Activated T-helper 1 cell treated with anti-CD3 and anti-CD28 coated beads, Interleukin-12 subunit alpha, Interleukin-12 subunit beta, Interleukin-2, Interleukin-4 antibody, amounts not matched to agents 30 ng/mL and 10 ng/mL and 1 ng/mL, durations not matched to agents 14 hours and 24 hours and 36 hours (primary cell): ENCODE measurements at places on chromosomes 11 and 22.

DNA sequence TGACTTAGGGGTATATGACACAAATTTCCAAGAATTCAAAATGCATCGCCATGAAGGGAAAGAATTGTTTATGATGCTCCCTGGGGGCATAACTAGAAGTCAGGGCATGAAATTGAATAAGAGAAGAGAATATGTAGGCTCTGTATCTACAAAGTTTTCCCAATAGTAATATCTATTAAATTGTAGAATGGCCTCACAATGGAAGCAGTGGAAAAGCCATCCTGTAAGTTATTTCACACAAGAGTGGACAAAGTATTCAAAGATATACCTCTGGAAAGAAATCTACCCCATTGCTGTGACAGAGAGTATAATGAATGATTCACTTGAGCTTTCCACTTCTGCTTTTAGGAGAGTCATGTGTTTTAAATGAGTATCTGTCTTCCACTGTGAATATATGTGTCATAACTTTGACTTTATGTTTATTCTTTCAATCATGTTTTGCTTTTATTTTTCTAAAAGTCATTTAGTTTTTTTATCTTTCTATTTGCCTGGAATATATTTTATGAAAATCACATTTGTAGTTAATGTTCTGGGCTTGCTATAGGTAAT lies 65.7 kb upstream of the DDI1 start:
- no peaks in the 10 kb centered on the region for H3K4me1 ChIP-seq
- no peaks in the 10 kb centered on the region for H3K36me3 ChIP-seq
- H3K27me3 ChIP-seq, result no peaks in the 10 kb centered on the region

DNA sequence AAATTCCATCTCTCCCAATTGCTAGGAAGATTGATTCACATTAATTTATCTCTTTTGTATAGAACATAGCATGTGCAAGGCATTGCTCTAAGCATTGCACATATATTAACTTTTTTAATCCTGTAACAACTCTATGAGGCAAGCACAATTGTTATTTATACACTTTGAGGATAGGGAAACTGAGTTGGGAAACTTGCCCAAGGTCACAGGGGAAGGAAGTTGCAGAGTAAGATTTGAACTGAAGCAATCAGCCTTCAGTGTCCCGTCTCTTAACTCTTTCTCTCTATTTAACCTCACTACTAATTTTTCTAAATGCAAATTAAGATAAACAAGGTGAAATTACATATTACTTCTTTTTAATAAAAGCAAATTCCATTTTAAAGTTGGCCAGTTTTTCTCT lies 22.2 kb downstream of the OR56B4 start:
- H3K27me3 ChIP-seq, result peaks cover 2% of the 10 kb centered on the region
- no peak for DNase-seq
- H3K36me3 ChIP-seq, result no peaks in the 10 kb centered on the region
- H3K4me1 ChIP-seq, result no peaks in the 10 kb centered on the region
- no peak overlapping the region for H3K27ac ChIP-seq
- no peak overlapping the region for H3K4me3 ChIP-seq

DNA sequence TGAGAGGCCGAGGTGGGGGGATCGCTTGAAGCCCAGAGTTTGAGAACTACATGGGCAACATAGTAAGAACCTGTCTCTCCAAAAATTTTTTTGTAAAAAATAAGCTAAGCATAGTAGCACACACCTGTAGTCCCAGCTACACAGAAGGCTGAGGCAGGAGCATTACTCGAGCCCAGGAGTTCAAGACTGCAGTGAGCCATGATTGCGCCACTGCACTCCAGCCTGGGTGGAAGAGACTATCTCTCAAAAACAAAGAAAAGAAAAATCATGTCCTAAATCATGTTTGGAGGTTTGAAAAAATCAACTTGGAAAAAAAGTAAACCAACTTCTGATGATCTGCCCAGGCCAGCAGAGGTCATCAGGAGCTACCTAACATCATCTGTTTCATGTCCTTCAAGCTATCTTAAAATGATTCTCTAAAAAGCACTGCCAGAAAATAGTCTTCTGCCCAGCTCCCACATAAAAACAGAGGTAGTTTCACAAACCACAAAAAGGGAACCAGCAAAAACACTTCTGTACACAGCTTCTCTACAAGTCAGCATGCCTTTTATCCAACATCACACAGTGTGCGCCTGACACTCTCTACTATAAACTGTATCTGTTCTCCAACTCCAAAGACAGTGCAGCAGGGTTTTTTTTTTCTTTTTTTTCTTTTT lies 165.0 kb downstream of the SOX6 start:
- no peak overlapping the region for H3K27ac ChIP-seq
- DNase-seq, result no peak
- no peak overlapping the region for H3K4me3 ChIP-seq
- H3K27me3 ChIP-seq, result no peaks in the 10 kb centered on the region

DNA sequence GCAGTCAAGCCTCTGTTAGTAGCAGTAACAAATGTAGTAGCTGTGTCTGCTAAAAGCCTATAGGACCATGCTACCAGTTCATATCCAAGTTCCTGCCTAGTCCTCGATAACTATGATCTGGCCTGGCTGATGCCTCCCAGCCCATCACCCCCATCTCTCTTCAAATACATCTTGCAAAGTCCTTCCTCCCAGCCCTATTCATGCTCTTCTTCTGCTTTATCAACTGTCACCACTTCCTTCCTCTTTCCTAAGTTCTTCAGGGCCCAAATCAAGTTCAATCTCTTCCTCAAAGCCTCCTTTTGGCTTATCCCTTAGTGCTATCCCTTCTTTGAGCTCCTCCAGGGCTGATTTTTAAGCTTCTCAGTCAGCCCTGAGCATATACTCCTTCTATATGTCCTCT lies 150.9 kb upstream of the THY1 start:
- no peak overlapping the region for H3K4me3 ChIP-seq
- H3K36me3 ChIP-seq, result no peaks in the 10 kb centered on the region
- no peak for DNase-seq

DNA sequence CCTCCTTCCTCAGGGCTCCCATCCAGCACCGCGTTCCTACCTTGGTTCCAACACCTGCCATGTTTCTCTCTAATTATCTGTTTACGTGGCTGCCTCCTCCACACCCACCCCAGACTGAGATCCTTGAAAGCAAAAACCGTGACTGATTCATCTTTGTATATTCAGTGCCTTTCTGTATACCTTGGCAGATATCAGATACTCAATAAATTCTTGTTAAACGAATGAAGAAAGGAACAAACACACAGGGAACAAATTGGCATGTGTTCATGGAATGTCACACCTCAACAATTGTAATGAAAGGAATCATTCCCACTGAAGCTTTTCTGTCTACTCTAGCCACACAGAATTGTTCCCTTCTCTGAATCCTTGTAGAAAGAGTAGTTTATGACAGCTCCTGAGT lies 20.4 kb upstream of the LRRC55 start:
- H3K4me3 ChIP-seq, result no peak overlapping the region
- no peak for DNase-seq
- H3K36me3 ChIP-seq, result no peaks in the 10 kb centered on the region
- H3K4me1 ChIP-seq, result no peaks in the 10 kb centered on the region
- H3K27ac ChIP-seq, result no peak overlapping the region
- peaks cover 4% of the 10 kb centered on the region for H3K27me3 ChIP-seq
